Eye (tissue), 1 donor: ENCODE measurements at places on chromosomes 2 and 18.

GRCh38 chr18:11818486-11819203 lies 32.6 kb upstream of the CHMP1B start:
- no peak for DNase-seq

DNA sequence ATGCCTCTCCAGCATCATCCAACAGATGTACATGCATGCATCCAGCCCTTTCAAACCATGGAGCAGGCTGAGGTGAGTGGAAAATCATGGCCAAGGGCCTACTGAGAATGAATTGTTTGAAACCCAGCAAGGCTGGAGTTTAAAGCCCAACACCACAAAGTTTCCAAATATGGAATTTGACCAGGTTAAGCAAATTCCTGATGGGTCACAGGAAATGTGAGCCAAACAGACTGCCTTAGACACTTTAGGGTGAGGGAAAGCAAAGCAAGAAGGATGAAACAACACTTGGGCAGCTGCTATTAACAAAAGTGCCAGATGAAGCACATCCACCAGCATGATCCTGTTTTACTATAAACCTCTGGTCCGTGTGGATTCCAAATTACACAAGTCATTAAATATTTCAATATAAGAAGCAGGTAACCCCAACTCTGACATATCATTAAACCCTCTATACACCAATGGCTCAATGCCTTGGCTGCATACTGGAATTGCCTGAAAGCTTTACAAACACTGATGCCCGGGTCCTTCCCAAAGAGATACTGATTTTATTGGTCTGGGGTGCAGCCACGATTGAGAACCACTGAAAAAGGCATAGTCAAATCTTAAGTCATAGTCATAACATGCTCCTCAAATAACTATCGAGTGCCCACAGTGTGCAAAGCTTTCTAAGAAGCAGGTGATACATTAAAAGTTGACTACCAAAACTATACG lies 9.1 kb downstream of the KLF7 start:
- peak; percentile 8 for DNase-seq

DNA sequence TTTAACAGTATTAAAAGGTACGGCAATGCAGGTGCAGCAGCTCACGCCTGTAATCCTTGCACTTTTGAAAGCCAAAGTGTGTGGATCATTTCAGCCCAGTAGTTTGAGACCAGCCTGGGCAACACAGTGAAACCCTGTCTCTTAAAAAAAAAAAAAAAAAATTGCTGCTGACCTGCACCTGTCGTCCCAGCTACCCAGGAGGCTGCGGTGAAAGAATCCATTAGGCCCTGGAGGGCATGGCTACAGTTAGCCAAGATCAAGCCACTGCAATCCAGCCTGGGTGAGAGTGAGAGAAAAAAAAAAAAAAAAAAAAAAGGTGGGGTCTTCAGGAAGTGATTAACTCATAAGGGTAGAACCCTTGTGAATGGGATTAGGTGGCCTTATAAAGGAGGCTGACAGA lies 12.8 kb downstream of the CUL3 start:
- DNase-seq, result no peak

- DNase-seq, result no peak
Measured at GRCh38 chr2:143482316-143482715, 353.1 kb downstream of the ARHGAP15 start.

DNA sequence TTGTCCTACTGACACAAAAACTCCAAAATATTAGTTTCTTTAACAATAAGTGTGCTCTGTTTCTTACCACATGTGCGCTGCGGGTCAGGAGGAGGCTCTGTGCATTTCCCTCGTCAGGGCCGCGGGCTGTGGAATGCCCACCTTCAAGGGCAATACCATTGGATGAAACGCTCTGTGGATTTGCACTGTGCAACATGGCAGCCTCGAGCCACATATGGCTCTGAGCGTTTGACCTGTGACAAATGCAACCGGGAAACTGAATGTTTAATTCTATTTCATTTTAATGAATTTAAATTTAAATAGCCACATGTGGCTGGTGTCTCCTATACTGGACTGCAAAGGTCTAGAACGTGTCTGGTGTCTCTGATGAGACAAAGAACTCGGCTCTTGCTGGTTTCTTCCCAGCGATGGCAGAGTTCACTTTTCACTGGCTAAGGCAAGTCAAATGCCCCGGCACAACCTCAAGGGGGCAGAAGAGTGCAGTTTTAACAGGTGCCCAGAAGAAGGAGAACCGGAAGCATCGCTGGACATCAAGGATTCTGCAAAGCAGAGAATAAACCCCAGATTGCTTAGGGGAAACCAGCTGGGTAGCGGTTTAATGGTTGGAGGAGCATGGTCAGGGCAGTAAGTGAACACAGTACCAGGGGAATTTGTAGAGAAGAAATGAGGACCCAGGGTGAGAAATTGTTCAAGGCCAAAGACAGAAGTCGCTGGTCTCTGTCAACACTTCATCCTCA lies 37.0 kb upstream of the TMEM18 start:
- peak; percentile 87 for DNase-seq

- DNase-seq, result no peak
Measured at GRCh38 chr2:201931475-201931874, 102.2 kb upstream of the FZD7 start.

GRCh38 chr2:46979571-46979979 lies 64.0 kb upstream of the MCFD2 start:
- no peak for DNase-seq

DNA sequence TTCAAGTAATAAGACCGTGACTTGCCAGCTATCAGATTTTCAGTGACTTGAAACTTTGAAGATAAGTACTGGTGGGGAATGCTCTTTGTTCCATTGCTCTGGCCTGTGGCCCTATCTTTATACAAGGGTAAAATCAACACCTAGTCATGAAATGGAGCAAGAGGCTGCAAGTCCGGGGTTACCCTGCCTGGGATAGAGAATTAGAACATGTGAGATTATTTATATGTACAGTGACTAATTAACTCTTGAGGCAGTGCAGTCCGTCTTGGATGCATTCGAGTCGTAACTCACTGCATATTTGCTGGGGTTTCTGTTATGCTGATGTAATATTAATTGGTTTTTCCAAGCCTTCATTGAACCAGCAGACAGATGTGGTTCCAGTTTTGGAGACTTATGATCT lies 105.8 kb upstream of the LYPD6 start:
- no peak for DNase-seq

- DNase-seq, result no peak
Measured at GRCh38 chr2:29894822-29895614, 26.4 kb downstream of the ALK start.

DNA sequence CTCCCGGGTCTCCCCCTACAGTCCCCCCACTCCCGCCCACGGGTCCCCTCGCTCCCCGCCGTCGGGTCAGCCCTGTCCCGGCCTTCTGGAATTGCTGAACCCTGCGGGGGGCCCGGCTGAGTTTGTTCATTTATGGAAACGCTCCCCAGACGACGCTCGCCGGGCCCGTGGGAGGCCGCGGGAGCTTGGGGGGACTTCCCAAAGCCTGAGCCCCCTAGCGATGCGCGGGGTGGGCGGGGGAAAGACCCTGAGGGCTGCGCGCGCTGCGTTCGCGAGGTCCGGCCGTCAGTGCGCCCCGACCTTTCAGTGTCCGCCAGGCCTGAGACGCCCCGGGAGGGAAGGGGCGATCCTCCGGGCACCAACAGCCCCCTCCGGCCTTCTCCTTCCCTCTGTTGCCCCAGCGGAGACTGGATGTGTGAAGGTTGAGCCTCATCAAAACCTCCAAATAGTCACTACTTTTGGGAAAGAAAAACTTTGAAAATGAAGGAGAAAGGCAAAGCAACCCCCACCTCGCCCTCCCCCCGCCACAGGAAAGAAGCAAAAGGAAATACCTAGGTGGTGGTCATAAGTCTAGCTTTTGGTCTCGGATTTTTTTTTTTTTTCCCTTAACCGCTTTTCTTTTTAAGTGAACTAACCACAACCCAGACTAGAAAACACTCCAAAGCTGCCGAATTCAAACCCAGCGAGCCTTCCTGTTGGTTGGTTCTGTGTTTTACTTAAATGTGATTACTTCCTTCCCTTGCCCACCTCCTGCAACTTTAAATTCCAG lies 509 bp upstream of the CYS1 start:
- peak; percentile 63 for DNase-seq

DNA sequence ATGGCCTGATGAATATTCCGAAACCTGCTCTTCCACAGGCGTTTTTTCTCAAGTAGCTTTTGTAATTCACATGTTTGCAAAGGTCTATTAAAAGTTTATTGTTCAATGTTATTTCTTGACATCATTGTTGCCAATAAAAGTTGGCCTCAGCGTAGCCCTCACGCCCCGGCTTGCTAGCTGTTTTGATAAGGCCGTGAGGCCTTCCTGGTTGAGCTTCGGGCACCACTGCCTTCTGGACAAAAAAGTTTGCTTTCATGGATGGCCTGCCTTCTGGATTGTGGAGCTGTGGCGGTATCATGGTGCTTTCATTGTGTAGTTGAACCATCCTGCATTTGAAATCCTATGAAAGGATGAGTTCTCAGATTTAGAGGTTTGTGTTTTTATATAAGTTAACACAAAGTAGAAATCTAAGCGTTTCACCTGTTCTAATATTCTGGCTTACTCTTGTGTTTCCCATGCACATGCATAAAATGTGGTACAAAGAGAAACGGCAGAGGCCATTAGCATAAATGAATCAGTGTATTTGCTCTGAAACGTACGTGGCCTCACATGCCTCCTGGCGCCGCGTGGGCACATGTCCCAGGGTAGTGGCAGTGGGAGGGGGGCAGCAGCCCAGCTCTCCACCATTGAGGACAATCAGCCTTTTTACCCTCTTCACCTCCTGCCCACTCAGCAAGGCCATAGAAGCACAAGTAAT lies 134.5 kb downstream of the NCK2 start:
- no peak for DNase-seq

GRCh38 chr2:73993376-73993775 lies 8.7 kb downstream of the TET3 start:
- DNase-seq, result no peak

GRCh38 chr2:101223814-101224231 lies 28.9 kb upstream of the CNOT11 start:
- no peak for DNase-seq

- peak; percentile 45 for DNase-seq
Measured at GRCh38 chr2:70084973-70085710, 2.1 kb upstream of the PCBP1 start.

- peak; percentile 87 for DNase-seq
Measured at GRCh38 chr2:1591978-1592907, 152.1 kb downstream of the PXDN start.

- DNase-seq, result no peak
Measured at GRCh38 chr2:157327200-157327599, 1.6 kb upstream of the ERMN start.
